ENCODE measurements at places on chromosomes 12 and 14. TPM values are rescaled to one million over a fixed set of nuclear protein-coding genes. Genes with fewer than 3 reads are reported as not detected.

The ARF3 gene
- total RNA-seq = 149 TPM

The HOXC10 gene
- total RNA-seq = 0.16 TPM

The HOXC12 gene
- not detected for total RNA-seq

The TMEM119 gene
- total RNA-seq = 13.0 TPM

The OASL gene
- total RNA-seq = 8.1 TPM

The TMEM116 gene
- 6.0 TPM for total RNA-seq

The DNAI7 gene
- not detected for total RNA-seq

The CPNE6 gene
- total RNA-seq = not detected

- no peak for DNase-seq
Measured at GRCh38 chr12:90174198-90174510, 465.5 kb upstream of the ATP2B1 start.

DNA sequence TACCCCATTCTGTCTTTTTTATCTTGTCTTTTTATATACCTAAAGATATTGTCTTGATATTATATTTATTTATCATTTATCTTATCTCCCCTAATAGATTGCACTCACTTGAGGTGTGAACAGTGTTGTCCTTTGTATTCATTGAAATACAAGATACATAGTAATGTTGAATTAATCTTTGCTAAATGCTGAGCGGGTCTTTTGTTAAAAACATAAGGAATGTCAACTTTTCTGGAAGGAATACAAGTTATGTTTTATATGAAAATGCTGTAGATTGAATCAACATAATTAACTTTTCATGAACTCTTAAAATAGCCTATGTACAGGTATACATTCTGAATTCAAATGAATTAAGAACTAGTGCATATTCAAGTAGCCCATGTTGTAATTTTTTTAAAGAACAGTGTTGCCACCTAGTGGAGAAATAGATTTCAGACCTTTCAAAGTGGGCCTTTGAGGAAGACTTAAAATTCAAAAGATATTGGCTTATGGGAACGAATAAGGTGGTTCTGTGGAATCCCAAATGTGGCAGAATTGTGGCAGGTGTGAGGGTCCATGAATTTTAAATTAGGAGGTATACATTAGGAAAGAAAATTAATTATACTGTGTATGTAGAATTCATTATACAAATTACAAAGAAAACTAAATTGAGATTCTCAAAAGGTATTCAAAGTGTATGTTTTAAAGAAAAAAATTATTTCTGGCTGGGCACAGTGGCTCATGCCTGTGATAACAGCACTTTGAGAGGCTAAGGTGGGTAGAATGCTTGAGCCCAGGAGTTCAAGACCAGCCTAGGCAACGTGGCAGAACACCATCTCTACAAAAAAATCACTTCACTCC, 19.1 kb downstream of the BBOF1 start:
- no peak for DNase-seq

- DNase-seq = no peak
Measured at GRCh38 chr12:99523853-99524252, 123.7 kb upstream of the GARIN6 start.

GRCh38 chr12:89185889-89186288, 166.4 kb downstream of the DUSP6 start:
- no peak for DNase-seq

GRCh38 chr12:124968656-124969055, 20.3 kb downstream of the DHX37 start:
- no peak for DNase-seq

GRCh38 chr12:72105849-72106248, 166.3 kb upstream of the TRHDE start:
- DNase-seq = no peak

DNA sequence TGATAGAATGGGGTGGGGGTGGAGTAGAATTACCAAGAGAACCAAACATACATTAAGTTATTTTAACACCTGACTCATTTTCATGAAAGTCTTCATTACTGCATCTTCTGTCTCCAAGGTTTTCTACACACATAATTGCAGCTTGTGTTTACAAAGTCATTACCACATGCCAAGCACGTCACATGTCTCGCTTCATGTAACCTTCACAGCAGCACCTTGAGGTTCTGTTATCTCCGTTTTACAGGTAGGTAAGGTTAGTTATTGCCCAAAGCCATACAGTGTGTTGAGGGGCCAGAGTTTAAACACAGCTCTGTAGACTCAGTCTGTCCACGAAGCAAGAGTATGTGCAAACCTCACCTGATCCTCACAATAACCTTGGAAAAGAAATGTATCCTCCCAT, 64.3 kb upstream of the RBM19 start:
- no peak for DNase-seq

GRCh38 chr12:43736927-43737440, 21.6 kb downstream of the PUS7L start:
- DNase-seq = no peak

- DNase-seq = no peak
Measured at GRCh38 chr12:62799126-62799736, 135.7 kb downstream of the PPM1H start.

DNA sequence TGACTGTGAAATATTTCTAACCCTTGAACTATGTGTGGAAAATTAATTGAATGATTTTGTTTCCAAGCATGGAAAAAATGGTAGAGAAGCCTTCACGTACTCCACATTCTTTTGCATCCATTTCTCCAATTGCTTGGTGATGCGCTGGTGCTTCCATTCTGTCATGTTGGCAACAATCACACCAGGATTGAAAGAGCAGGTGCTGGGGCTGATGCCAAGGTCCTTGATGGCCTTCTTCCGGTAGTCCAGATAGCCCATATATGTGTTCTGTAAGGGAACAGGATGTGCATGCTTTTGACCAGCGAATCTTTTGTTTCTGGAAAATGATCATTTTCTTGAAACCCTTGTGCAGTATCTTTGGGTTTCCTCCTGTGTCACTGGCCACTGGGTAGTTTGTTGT, 28.6 kb downstream of the TDG start:
- DNase-seq = no peak

GRCh38 chr14:29687071-29687765, 240.4 kb downstream of the PRKD1 start:
- DNase-seq = no peak

- no peak for DNase-seq
Measured at GRCh38 chr12:100229036-100229635, 28.5 kb downstream of the ACTR6 start.

DNA sequence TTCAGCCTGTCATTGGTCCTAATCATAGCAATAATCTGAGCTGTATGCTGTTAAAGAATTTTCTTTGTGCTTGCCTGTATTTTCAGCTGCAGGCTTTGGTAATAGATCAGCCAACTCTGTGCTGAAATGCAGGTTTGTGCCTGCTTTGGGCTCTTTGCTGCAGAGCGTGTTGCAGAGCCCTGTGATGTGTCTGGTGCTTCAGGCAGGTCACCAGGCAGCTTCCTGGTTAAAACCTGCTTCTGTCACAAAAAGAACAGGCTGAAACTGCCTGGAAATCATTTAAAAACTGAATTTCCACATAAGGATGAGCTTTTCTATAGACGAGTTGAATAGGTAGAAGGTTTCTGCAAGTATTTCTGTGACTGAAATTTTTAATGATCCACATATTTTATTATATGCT, 3.1 kb downstream of the DIP2B start:
- DNase-seq = no peak

GRCh38 chr12:67910360-67911274, 78.6 kb upstream of the IFNG-AS1 start:
- no peak for DNase-seq

GRCh38 chr12:50129290-50129689, 17.3 kb downstream of the COX14 start:
- no peak for DNase-seq

GRCh38 chr12:100651694-100652093, 78.2 kb downstream of the GAS2L3 start:
- no peak for DNase-seq

DNA sequence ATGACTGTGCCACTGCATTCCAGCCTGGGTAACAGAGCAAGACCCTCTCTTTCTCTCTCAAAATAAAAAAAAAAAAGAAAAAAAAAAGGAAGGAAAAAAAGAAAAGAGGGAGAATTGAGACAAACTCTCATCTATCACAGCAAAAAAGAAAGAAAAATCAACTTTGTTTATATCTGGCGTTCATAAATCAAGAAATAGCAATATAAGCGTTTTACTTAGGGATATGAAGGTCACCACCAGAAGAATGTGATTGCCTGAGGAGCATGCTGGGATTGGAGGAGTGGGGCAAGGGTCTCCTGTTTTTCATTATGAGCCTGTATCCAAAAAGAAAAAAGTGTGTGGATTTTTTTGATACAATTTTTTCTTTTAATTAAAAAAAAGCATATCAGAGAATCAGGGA, 78.4 kb downstream of the HECTD4 start:
- DNase-seq = no peak

DNA sequence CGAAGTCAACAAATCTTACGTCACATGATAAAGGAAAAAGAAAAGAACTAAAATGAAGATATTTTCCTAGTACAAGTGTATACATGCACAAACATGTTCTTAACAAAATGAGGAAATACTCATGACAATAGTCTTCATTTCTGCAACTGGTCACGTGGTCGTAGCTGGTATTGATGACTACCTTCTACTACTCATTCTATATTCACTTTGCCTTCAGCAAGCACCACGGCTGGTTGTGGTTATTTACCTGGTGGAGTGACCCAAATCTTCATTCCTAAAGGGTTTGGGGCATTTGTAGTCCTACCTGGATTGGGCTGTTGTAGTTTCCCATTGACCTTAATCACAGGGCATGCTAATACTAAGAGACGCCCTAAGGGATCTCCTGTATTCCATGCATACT, 51.2 kb downstream of the FIGNL2 start:
- DNase-seq = no peak

- DNase-seq = no peak
Measured at GRCh38 chr14:36785511-36785910, 123.9 kb downstream of the PAX9 start.

Measured in mesenteric fat pad (tissue), 1 donor.